T1000 (cell line): ENCODE measurements at places on chromosomes 11 and 22.

DNA sequence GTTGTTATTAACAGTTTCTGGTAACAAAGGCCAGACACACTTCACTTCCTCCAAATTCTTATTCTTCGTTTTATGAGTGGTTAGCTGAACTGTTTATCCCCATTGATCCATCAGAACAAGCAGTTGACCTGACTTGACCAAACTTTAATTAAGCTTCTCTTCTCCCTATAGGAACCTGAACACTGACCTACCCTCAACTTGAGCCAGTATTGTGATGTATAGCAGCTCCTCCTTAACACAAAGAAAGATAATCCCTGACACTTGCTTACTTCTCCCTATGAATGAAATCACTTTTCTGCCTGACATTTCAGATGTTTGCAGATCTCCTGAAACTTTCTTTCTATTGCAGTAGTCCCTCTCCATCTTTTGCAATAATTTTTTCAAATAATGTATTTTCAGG, 41.9 kb downstream of the ANO5 start:
- no peak for DNase-seq

- no peak for DNase-seq
These were observed 74.5 kb upstream of the PICALM start for GRCh38 chr11:86143087-86144030.

DNA sequence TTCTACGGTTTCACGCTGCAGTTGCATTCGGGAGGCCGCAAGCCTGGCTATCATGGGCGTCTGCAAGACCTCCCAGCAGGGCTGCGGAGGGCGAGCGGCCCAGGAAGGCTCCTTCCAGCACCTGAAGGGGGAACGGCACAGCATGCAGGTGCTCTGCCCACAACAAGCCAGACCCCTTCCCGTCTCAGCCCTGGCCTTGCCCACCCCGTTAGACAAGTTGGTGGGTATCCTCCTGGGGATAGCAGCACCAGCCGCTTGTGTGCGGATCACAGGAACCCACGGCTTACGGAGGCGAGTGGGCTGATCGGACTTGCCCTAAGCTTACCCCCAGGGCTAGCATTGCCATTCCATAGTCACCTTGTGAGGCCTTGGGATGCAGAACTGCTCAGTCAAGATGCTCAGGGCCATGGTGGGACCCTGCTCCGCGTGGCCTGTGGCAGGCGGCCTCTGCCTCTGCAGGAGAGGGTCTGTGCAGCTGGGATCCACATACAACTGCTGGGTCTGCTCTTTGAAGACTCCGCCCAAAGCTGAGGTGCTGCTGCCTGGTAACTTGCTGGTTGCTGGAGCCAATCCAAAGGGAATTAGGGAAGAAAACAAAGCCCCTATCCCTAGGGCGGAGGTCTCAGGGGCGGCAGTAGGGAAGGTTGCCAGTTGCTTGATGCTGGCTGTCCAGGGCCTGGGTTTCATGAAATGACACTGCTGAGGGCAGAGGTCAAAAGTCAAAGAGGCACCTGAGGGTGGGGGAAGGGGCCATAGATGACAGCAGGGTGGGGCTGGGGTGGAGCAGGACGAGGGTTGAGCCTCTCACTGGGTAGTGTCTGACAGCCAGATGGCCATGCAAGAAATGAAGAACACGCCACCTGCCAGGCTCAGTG, 1.4 kb upstream of the OSBPL5 start:
- DNase-seq, result no peak

- DNase-seq, result peak; percentile 19
These were observed 379.5 kb downstream of the ETS1 start for GRCh38 chr11:128207861-128208321.

- DNase-seq, result no peak
These were observed 123.3 kb downstream of the METTL15 start for GRCh38 chr11:28231475-28231874.

GRCh38 chr22:27128461-27129085, 471.2 kb downstream of the MIAT start:
- no peak for DNase-seq

GRCh38 chr22:42912059-42912458, 55.0 kb upstream of the ARFGAP3 start:
- DNase-seq, result no peak

- DNase-seq, result no peak
These were observed 18.5 kb downstream of the COMMD9 start for GRCh38 chr11:36270701-36271100.

GRCh38 chr11:363948-364761, 5.1 kb upstream of the B4GALNT4 start:
- DNase-seq, result no peak

DNA sequence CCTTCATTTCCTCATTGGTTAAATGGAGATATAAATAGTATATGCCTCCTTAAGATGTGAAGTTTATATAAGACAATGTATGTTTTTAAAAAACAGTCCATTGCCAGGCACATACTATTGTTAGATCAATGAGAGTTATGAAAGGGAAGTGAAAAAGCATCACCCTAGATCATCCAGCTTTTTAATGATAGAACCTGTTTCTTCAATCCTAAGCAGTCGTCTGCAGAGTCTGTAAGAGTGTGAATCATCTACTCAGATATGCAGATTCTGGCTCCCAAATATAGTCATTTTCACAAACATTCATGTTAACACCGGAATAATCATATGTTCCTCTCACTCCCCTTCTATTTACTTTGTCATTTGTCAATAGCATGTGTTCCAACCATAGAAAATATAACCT, 65.3 kb upstream of the SLN start:
- no peak for DNase-seq

- DNase-seq, result no peak
These were observed 733.0 kb upstream of the KIRREL3 start for GRCh38 chr11:127733552-127733951.

DNA sequence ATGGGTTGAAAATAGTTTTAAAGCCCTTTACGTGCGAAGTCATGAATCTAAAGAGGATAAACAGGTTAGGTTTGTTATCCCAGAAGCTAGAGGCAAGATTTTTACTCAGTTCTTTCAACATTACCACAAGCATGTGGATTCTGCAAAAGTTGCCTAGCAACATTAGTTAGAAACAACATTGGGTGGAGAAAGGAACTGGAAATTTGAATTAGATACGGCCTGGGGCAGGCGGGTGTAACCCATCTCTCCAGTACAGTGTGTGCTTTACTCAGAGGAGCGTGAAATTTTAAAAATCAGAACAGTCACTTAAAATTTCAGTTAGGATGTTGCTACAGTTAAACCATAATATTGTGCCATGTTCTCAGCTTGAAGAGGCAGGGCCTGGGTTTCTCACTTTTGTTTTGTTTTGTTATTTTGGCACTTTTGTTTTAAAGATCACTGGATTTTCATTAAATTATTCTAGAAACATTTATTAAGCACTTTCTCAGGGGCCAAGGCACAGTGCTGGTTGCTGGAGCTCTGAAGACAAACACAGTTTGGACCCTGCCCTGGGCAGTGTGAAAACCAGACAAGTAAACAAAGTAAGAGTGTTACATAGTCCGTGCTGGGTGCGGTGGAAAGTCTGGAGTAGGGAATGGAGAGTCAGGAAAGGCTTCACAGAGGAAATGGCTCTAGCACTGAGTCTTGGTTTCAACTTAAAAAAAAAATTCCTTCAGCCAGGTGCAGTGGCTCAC, 4.4 kb upstream of the WEE1 start:
- peak; percentile 38 for DNase-seq

DNA sequence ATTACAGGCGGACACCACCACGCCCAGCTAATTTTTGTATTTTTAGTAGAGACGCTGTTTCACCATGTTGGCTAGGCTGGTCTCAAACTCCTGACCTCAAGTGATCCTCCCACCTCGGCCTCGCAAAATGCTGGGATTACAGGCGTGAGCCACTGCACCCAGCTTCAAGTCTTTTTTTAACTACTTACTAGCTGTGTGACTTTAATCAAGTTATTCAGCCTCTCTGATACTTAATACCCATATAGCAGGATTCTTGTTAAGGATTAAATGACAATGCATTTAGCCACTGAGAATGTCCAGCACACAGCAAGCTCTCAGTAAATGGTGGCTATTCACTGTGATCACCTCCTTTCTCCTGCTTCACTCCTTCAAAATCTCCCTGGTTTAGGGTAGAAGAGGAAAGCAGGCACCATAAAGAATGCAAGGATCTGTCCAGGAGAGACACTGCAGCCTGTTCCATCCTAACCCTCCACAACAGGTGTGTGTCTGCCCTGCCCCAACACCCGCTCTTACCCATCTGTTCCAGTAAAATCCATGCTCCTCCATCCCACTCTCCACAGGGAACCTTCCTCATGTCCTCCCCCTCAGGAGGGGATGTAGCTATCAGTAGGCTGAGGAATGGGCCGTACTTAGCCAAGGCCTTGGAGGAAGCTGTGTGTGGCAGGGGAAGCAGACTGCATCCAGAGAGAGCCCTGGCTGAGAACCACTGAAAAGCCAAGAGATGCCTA, 69.3 kb downstream of the MICAL3 start:
- DNase-seq, result no peak

DNA sequence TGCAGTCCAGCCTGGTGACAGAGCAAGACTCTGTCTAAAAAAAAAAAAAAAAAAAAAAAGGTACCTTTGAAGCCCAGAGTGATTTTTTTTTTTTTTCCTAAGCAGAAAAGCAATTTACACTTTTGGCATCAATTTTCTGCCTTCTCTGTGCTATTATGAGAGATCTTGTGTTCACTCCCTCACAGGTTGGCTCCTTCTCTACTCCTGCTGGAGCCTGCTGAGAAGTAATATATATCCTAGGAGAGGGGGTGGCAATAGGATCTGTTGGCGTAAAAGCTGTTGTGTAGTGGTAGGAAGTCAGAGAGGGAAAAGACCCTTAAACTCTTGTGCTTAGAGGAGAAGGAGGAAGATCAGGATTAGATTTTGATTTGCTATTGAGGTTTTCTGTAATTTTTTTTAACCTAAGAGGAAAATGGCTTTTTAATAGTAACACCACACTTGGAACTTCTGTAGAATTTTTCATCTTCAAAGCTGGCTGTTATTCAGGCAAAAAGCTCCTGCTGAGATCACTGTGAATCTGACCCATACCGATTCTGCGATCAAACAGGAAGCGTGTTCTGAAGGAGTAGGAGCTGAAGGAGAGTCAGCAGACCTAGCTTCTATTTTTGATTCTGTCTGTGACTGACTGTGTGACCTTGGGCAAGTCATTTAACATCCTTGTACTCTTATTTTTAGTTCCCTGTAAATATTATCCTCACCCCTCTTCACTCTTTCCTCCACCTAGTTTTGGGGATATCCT, 77.7 kb downstream of the TRIM44 start:
- DNase-seq, result no peak

GRCh38 chr11:27700351-27701301, at the start of gene BDNF:
BDNF (minus strand) TSS chr11:27700455; CDS start chr11:27658564, 41,891 bp downstream.
- DNase-seq, result no peak

DNA sequence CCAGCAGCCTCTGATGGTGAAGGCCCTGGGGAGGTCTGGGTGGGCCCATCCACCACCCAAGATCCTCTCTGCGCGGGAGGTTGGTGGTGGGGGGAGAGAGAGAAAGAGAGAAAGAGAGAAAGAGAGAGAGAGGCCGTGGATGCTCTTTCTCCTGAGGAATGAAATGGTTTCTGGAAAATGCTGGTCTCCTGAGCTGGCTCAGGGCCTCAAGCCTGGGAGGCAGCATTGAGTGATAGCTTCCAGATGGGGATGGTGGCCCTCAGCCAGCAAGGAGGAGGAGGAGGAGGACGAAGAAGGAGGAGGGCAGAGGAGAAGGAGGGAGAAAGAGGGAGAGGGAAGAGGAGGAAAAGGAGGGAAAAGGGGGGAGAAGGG, 4.6 kb downstream of the TSPAN32 start:
- no peak for DNase-seq

DNA sequence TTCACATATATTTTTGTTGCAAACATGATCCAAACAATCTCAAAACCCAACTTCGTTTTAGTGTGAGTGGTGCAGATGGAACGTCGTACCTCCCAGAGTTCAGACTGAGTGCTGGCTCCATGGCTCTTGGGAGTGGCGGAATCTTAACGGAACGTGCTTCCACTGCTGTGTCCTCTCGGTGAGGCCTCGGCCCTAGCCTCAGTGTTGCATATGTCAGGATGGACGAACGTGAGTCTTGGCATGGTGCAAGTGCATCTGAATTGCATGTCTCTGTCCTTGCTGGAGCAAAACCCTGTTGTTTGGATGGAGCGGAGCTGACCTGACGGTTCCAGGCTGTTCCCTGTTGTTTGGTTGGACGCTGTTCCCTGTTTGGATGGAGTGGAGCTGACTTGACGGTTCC, 306.8 kb downstream of the TBC1D22A start:
- no peak for DNase-seq

- DNase-seq, result no peak
These were observed 22.7 kb downstream of the EIF3F start for GRCh38 chr11:8009856-8010255.

DNA sequence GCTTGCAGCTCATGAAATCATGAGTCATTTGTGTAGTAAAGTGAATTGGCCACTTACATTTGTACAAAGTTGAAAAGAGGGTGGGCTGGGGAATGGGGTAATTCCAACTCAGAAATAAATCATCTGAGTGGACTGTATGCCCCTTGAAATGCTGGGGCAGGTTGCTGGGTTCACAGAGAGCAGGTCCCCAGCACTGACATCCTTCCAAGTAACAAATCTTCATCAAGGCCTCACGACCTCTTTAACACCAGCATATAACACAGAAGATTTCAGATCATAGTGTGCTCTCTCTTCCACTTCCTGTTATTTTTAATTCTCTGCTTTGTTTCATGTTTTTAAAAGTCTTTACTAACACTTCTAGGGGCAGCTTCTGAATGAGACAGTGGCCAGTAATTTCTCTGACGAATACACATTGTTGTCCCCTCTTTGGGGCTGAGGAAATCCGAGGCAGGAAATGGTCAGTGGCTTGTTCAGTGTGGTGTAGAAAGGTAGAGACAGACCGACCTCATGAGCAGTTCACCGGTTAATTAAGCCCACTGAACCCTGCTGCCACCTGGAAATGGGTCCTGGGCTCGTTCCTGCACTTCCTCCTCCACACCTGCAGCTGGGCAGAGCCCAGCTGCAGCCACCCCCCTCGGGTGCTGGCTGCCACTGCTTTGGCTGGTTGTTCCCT, 127.7 kb downstream of the MAML2 start:
- DNase-seq, result no peak

DNA sequence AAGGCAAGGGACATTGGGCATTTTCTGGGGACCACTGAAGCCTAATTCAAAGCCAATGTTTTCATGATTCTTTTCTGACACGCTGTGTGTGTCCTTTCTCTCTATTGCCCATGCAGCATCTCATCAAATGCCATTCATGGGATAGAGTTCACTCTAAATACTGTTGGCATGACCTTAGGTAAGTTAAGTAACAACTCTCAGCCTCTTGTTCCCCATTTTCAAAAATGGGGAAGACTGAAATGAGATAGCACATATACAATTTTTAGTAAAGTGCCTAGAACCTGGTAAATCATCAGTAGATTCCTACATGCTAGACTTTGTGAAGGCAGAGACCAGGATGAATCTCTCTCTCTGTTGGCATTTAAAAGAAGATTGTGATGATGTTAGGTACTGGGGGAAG, 12.7 kb upstream of the OR52K2 start:
- DNase-seq, result no peak

DNA sequence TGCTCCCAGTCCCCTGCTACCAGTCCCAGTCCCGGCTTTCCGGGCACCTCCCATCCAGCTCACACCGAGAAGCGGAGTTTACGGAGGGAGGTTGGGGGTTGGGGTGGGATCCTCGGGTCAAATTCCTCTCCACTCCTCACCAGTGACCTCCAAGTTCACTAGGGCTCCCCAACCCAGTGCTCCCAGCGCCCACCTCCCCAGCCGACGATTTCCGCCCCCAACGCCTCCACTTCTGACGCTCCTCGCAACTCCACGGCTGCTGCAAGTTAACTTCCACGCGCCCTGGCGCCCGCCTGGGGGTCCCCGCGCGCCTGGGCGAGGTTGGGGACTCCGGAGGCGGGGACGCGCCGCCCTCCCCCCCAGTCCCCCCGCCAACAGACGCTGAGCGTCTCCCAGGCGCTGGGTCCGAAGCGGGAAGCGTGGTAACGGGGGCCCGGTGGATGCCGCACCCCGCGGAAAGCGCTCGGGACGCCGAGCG, 526 bp downstream of the TPST2 start:
- DNase-seq, result no peak

- no peak for DNase-seq
These were observed 1.6 kb upstream of the ELFN2 start for GRCh38 chr22:37428649-37429586.
